ENCODE measurements at places on chromosomes 2 and 18.
A peak's percentile ranks its signal among the peaks of the same experiment; 100 is the strongest.

GRCh38 chr2:71778514-71778913 is 325.2 kb downstream of the DYSF start:
- no peak for DNase-seq

GRCh38 chr2:9388950-9389911 is 34.1 kb downstream of the ITGB1BP1 start:
- DNase-seq, result no peak

- DNase-seq, result no peak
Measured at GRCh38 chr18:21341141-21341540, 99.1 kb downstream of the GREB1L start.

DNA sequence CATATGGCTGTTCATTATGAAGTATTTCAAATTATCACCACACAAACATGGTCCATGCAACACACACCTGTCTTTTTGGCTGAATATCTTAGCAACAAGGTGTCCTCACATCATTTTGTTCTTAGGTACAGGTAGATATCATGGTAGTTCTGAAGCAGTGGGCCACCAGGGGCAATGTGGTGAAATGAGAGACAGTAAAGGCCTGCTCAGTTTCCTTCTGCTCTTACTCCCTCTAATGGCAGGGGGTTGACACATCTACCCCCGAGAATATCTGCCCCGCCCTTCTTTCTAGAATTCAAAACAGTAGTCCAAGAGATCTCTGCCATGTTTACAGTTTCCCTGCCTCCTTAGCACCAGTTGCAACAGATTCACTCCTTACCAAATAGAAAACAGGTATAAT is 147.0 kb upstream of the KLHL14 start:
- DNase-seq, result peak; percentile 17

- DNase-seq, result no peak
Measured at GRCh38 chr2:110106642-110107041, 9.0 kb downstream of the MALL start.

DNA sequence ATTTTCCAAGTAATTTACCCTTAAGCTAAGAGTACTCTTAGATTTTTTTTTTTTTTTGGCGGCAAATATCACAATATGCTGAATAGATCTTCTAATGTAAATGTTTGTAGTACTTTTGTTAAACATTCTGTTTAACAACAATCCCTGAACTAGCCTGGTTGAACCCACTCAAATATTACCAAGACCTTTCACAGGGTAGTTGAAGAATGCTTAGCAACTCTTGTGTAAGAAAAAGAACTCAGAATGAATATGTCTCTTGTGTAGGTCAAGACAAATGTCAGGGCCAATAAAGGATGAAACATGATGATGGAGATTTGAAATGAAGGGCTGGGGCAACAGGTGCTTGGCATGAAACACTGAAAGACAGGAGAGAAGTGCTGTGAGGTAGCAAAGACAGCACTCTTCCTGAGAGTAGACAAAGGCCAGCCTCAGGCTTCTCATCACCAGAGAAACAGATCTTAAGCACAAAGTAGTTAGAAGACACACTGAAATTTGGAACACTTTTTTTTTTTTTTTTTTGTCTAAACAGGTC is 597.3 kb downstream of the ERBB4 start:
- no peak for DNase-seq

Data from SK-N-SH (cell line).